Effector CD4-positive, alpha-beta T cell (primary cell): ENCODE measurements at places on chromosomes 12 and 14.

DNA sequence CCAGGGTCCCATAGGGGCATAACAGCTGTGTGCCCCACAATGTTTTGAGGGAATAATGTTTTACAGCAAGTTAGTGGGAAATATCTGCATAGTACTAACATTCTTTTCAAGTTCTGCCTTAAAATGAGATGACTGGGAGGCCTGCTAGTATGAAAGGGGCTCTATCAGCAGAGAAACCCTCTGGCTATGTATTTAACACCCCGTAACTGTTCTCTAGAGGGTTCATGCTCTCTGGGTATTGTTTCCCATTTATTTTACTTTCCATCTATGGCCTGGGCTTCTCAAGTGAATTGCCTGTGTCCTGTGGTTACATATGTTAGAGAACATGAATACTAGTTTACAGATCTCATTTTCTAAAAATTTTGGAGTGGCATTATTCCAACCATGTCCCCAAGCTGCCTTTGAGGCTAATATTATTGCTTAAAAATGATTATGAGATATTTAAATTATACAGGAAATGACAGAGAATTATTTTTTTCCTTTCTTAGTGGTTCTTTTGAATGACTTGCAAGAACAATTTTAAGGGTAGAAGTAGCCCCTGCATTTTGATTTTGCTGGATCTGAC lies 37.5 kb downstream of the GNG2 start:
- DNase-seq = no peak

- no peak for DNase-seq
Observed at GRCh38 chr12:109480356-109480755, 2.9 kb downstream of the UBE3B start.

GRCh38 chr12:104751594-104751993 lies 206.5 kb downstream of the SLC41A2 start:
- no peak for DNase-seq

GRCh38 chr14:101955695-101956161 lies 8.6 kb upstream of the DYNC1H1 start:
- DNase-seq = no peak

DNA sequence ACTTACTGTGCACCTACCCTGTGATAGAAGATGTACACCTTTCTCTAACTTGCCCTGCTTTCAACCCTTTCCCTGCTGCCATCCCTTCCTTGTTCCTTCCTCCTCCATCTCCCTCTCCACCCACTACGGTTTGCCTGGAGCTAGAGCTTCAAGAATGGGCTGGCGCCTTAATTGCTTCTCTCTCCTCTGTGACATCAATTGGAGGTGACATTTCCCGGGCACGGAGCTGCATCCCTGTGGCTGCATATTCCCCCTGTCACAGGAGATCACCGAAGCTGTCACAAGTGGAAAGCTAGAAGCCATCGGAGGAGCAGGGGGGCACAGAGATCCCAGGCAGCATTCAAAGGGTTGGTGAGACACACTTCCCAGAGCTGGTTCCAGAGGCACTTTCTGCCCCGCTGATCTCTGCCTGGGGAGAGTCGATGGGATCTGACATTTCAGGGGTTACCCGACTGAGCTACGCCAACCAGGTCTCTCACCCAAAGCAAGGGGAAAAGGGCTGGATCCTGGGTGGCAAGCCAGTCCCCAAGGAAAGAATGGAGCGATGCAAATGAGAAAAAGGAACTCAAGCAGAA lies 604.9 kb downstream of the MED13L start:
- DNase-seq = no peak

GRCh38 chr12:62658910-62659309 lies 192.3 kb downstream of the MON2 start:
- no peak for DNase-seq
